Hematopoietic multipotent progenitor cell treated with erythropoietin and hydrocortisone succinate and interleukin-3 and kit ligand, for 8 days (in vitro differentiated cells): ENCODE measurements at places on chromosomes 16 and 17.
A peak's percentile ranks its signal among the peaks of the same experiment; 100 is the strongest.

DNA sequence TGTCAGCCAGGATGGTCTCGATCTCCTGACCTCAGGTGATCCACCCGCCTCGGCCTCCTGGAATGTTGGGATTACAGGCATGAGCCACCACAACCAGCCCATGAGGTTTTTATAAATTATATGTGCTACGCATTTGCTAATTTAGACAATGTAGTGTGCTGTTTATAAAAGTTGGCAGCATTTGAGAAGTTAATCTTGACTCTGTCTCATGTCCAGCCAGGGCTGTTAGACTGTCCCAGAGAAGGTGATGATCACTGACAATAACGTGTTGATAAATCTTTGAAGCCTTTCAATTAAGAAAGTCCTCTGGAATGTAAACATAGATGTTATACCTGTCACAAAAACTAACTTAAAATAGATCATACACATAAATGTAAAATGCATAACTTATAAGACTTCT is 82.0 kb downstream of the PPM1E start:
- no peak for DNase-seq

DNA sequence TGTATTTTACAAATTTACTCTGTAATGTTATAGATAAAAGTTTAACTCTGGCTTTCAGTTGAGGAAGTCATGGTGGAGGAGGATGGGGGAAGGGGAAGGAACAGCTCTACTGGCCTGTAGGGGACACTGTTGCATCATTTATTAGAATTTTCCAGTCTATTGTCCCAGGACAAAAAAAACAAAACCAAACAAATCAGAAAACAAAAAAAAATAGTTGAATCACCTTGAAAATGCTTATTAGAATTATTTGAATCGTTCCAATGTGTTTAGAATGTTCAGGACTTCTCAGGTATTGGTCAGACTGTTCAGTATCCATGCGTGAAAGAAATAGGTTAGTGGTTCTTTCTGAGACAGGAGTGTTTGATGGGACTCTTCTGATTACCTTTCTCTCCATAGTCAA is 242.0 kb downstream of the FTO start:
- DNase-seq: peak; percentile 47

- DNase-seq: no peak
Observed at GRCh38 chr16:48635199-48635718, 25.3 kb upstream of the N4BP1 start.

- DNase-seq: no peak
Observed at GRCh38 chr17:54368906-54369305, 531.7 kb upstream of the TOM1L1 start.

GRCh38 chr16:86819533-86819892 is 241.2 kb downstream of the FOXL1 start:
- no peak for DNase-seq

DNA sequence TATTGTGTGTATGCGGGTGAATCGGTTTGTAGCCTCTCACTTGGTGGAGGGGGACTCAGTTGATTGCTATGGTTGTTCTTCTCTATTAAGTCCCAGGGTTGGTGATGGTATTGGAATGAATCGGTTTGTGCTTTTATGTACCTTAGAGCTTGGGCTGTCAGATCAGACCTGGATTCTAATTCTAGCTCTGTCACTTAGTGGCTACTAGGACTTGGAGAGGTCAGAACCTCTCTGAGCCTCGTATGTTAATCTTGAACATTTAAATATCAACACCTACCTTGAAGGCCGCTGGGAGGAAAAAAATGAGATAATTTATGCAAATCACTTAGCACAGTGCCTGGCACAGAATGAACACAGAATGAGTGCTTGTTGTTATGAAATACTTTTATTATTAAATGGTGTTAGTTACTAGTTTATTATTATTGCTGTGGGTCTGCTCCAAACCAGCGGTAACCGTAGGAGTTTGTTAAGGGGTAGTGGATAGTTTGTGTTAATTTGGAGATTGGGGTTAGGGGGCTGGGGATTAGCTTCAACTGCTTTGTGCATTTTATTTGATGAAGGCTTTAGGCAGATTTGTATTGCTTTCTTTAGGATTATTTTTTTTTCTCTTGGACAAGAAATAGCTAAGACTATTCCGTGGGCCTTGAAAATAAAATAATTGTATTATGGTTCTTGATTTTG is 3.5 kb downstream of the KDM6B start:
- DNase-seq: peak; percentile 65

DNA sequence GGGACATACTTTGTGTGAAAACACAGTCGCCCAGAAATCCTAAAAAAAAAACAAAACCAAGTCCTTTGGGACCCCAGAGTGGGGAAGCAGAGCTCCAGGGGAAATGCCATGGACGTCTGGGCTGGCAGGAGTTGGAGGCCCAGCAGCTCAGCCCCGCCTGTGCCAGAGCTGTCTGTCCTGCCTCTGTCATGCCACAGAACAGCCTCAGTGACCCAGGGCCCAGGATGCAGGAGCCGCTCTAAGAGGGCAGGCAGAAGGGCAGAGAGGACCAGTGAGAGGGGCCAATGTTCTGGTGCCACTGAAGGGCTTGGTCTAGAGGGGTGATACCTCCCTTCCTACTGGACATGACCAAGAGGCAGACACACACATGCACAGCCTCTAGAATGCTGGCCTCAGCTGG is 166.2 kb downstream of the C16orf78 start:
- no peak for DNase-seq

GRCh38 chr16:12406158-12406557 is 397.5 kb downstream of the CPPED1 start:
- DNase-seq: no peak

DNA sequence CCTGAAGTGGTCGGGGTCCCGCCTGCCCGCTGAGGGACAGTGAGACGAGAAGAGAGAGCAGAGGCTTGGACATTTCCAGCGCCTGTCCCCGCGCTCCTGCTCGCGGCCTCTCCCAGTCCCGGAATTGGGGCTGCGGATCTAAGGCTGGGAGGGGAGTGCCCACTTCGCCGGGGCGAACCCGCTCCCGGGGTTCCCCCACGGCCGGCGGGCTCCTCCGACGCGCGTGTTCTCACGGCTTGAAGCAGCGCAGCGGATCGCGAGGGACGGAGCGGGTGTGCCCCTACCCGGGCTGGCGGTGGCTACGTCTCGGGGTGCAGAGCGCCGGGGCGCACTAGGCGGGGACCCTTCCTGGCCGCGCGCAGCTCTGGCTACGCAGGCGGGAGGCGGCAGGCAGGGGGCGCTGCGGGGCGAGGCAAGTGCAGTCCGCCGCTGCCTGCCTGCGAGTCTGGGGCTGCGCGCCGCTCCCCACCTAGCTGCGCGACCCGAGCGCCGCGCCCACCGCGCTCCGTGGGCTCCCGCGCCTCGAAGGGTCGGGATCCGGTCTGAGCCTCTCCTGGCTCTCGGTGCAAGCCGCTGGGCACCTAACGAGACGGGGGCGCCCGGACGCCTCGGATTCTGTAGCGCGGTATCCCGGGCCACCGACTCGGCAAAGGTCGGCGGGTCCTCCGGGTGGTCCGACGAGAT is 1.2 kb downstream of the NGFR start:
- peak; percentile 47 for DNase-seq

DNA sequence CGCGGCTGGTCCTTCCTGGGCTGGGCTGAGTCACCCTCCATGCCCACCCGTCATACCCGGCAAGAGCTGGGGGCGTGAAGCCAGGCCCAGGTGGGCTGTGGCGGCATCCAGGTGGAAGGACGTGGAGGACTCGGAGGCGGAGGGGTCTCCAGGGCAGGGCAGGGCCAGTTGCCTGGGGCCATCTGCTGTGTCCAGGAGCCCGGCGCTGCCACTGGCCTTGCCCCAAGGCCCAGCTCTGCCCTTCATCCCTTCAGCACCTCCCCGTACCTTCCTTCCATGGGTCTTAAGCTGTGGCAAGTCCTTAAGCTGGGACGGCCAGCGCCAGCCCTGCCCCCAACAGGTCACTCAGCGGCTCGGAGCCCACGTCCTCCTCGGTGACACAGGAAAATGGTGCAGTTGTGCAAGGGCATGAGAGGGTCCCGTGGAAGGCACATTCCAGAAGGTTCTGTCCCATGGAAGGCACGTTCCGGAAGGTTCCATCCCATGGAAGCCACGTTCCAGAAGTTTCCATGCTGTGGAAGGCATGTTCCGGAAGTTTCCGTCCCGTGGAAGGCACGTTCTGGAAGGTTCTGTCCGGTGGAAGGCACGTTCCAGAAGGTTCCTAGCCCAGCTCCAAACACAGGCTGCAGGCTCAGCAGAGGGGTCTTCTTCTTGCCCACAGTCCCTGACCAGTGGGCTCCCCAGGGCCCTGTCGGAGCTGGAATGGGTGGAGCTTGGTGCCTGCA is 10.4 kb upstream of the CDH15 start:
- no peak for DNase-seq

DNA sequence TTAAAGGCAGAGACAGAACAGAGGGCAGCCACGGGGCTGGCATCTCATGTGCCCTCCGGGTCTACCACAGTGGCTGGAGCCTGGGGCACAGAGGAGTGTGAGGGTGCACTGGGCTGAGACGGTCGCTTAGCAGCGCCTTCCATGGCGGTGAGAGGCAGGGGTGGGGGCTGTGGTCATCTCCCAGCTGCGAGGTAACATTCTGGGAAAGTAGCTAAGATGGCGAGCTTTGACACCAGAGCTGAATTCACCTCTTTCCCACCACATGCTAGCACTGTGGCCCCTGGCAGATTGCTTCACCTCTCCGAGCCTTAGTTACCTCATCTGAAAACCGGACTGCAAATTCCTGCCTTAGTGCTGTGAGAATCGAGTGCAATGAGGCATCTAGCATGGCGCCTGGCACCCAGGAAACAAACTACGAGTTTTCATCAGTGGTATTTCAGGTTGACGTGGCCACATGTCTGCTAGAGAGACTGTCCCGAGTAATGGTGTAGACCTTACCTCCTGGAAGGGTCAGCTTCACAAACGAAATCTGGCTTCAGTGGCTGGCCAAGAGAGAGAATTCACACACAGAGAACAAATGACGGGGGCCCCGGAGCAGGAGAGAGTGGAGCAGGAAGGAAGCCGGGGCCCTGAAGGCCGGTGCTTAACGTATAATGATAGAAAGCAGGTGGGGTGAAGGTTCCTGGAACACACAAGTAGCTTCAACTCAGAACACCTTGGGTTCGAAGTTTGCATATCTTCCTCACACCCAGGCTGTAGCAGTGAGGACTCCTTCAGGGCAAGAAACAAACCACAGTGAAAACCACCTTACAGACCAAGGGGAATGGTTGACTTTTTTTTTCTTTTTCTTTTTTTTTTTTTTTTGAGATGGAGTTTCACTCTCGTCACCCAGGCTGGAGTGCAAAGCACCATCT is 63.9 kb upstream of the RPH3AL start:
- DNase-seq: no peak

DNA sequence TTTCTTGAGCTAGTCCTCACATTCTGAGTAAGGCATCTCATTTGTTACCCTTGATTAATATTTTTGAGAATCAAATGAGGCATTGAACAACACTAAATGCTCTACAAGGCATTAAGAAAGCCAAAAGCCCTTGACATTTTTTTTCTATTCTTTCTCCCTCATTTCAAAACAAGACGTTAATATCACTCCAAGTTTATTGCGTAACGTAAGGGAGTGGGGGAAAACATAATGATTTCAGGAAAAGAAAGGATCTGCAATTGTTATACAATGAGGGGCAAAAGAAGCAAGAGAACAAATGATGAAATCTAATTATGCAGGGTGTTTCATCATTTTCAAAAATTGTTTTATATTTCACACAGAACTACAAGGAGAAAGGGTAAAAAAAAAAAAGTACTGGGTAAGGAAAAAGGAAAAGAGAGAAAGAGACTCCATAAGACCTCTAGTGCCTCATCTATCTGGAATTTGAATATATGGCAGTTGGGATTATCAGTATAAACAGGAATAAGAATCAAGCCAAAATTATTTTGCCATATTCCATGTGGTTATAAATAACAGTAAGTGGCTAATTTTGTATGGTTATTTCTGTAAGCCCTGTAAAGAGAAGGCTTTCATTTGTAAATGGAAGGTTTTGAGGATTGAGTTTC is 163.0 kb downstream of the ABCA8 start:
- DNase-seq: no peak

DNA sequence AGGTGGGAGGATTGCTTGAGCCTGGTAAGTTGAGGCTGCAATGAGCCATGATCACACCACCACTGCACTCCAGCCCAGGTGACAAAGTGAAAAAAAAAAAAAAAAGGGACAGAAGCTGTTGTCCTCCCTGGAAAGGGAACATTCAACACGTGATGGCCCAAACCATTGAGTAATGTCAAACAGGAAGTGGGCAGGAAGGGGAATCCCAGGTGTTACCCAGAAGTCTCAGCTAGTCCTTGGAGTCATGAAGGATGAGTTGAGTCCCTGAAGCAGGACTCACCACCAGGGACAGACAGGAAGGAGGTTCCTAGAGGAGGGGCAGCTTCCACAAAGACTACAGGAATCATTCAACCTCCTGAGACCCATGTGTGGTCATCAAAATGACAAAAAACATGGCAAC is 19.8 kb upstream of the CMIP start:
- DNase-seq: no peak

DNA sequence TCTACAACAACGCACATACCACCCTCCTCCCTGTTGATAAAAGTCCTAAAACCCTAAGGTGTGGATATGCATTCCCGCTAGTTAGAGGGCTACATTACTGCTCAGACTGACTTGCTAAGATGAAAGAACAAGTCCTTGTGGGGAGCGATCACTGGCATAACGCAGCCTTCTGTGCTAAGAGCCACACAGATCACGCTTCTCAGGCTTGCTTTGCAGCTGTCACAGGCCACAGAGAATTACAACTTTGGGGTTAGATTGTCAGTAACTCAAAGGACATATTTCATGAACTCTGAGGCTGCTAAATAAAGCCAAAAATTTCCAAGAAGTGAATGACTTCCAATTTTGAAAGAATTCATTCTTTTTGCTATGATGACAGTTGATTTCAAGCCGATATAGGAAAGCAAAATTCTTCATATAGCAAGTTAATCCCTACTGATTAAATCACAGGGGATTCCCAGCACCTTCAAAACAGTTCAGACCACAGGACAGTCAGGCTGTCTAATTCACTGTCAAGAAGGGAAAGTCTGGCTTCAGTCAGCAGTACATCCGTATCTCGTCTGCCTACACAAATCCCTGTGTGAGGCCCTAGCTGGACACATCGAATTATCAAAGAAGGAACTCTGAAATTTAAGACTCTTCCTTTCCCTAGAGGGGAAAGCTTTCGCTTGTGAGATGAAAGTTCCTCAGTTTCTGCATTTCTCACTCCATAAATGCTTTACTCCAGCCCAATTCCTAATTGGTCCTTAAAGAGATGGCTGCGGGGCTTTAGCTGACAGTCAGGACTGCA is 107.1 kb downstream of the VPS53 start:
- no peak for DNase-seq

- DNase-seq: no peak
Observed at GRCh38 chr16:85252014-85252413, 139.7 kb upstream of the CIBAR2 start.

DNA sequence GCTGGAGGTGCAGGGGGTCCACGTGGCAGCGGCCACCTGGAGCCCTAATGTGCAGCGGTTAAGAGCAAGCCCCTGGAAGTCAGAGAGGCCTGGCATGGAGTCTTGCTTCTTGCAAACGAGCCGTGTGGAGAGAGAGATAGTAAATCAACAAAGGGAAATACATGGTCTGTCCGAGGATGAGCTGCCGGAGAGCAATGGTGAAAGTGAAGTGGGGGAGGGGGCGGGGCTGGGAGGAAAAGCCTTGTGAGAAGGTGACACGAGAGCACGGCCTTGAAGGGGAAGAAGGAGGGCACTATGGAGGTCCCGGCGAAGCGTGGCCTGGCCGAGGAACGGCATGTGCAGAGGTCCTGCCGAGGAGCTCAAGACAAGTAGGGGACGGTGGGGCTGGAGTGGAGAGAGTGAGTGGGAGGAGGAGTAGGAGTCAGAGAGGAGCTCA is 6.0 kb upstream of the SERPINF1 start:
- no peak for DNase-seq
